Activated CD8-positive, alpha-beta memory T cell treated with anti-CD3 and anti-CD28 coated beads, Interleukin-2, amount 10 ng/mL, durations not matched to agents 7 days and 5 days (primary cell): ENCODE measurements at places on chromosomes 11 and 22. TPM values are rescaled to one million over a fixed set of nuclear protein-coding genes. Genes with fewer than 3 reads are reported as not detected.

IRAG1 gene
- not detected for total RNA-seq

SLC15A3 gene
- 0.30 TPM for total RNA-seq

GDPD4 gene
- not detected for total RNA-seq

TUBA8 gene
- total RNA-seq = 1.7 TPM

HBG2 gene
- not detected for total RNA-seq

INCENP gene
- 176 TPM for total RNA-seq

PRR33 gene
- total RNA-seq = not detected

MRGPRX3 gene
- total RNA-seq = not detected

MAPK11 gene
- total RNA-seq = 16.5 TPM

PDHX gene
- total RNA-seq = 34.0 TPM

CDC45 gene
- 104 TPM for total RNA-seq

ROBO4 gene
- not detected for total RNA-seq

PGR gene
- total RNA-seq = not detected

FGF3 gene
- not detected for total RNA-seq

FGF19 gene
- total RNA-seq = not detected

CHST1 gene
- total RNA-seq = not detected

MMP27 gene
- total RNA-seq = not detected

KRTAP5-8 gene
- total RNA-seq = not detected

IL18BP gene
- 7.0 TPM for total RNA-seq

PARVG gene
- 170 TPM for total RNA-seq

IL10RA gene
- 260 TPM for total RNA-seq

ADAMTS15 gene
- total RNA-seq = not detected

VSIG10L2 gene
- total RNA-seq = not detected

ROM1 gene
- total RNA-seq = 1.5 TPM

FOSL1 gene
- total RNA-seq = 6.0 TPM

CALCA gene
- total RNA-seq = not detected

CD6 gene
- total RNA-seq = 181 TPM

TST gene
- 29.3 TPM for total RNA-seq

PHOX2A gene
- not detected for total RNA-seq

FAM227A gene
- total RNA-seq = 0.12 TPM
